ENCODE measurements at places on chromosomes 1 and 21.

GRCh38 chr1:244200596-244200995 is 149.5 kb downstream of the ZBTB18 start:
- no peak for DNase-seq

- DNase-seq, result no peak
These were observed 41.5 kb downstream of the KCTD3 start for GRCh38 chr1:215608646-215609045.

- DNase-seq, result no peak
These were observed 1.5 kb downstream of the IVNS1ABP start for GRCh38 chr1:185315445-185316071.

DNA sequence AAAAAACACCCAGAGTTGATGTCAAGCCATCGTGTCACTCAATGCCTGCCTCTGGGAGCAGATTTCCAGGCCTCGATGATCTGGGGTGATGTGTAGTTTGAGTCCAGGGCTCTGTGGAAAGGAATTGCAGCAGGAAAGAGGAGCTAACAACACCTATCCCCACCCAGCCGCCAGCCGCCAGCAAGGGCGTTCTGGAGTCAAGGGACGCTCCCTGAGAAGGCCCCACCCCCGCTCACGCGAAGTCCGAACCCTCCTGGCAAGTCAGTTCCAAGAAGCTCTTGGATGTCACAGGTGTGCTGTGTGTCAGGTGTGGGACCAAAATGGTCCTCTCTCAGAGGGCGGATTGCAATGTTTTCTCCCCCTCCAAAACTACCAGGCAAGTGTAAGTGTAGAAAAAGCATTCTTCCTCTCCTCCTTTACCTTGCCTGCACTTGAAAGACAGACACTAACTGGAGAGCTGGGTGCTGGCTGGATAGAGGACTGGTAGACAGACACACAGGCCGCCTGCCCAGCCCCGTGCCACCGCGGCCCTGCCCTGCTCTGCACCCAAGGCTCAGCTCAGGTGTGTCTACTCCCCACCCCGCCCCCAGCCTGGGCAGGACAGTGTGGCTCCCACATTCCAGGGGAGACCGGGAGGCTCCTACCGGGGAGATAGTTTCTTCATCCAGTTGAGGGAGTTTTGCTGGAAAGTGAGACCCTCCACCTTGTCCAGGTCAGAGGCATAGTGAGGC is 8.5 kb downstream of the AGT start:
- DNase-seq, result no peak

DNA sequence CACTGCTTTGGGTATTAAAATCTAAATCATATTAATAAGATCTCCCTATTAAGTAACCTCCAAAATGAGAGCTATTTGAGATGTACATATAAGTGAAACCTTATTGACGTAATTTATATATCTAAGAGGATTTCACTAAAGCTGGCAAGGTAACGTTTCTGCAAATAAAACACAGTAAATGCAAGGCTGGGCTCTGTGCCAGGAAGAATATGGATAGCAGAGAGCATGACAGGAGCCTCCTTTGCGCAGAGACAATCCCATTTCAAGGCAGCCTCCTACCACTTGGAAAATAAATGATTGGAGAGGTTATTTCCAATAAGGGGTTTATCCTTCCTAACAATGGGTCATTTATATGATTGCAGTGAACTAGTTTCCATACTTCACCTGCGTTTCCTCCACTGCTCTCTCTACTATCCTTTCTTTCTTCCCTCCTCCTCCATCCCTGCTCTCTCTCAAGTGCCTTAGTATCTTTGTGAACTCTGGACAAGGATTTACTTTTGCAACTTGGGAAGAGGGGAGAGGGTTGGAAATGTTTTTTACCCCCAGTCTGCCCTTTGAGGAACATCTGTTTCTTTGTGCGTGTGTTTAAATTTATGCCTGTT is 3.0 kb upstream of the NFIA start:
- DNase-seq, result no peak

DNA sequence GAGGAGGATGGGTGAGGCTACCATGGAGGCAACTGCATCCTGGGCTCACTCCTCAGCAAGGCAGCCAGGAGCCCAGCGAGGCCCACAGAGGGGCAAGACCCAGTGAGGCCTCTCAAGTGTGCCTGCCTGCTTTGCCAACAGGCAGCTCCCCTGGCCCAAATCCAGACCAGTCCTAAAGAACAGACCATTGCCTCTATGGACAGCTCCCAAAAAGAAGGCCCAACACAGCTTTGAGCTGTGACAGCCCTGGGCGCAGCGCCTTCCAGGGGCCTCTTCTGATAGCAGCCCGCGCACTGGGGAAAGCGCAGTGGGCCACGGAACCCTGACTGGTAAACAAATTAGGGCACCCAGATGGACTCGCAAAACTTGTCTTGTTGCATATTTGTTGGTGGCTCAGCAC is 25.5 kb downstream of the C1orf198 start:
- DNase-seq, result no peak

GRCh38 chr1:234114648-234115307 is 210.3 kb downstream of the SLC35F3 start:
- peak; percentile 22 for DNase-seq

- DNase-seq, result no peak
These were observed 72.2 kb downstream of the PHTF1 start for GRCh38 chr1:113686891-113687618.

GRCh38 chr1:228392111-228392936 is 14.3 kb downstream of the TRIM11 start:
- DNase-seq, result no peak

DNA sequence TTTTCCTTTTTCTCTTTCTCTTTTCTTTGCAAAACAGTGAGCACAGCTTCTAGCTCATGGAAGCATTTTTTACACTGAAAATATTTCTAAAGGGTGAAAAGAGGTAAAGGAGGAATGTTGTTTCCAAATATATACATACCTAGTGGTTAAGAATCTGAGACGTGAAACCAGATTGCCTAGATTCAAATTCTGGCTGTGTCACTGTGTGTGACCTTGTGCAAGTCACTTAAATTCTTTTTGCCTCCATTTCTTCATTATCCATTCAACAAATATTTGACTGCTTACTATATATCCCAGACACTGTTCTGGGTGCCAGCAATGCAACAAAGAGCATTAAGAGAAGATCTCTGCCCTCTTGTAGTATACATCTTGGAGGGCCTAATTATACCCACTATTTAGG is 53.3 kb downstream of the ZFYVE9 start:
- DNase-seq, result no peak

GRCh38 chr1:216788671-216789070 is 65.4 kb upstream of the ESRRG start:
- no peak for DNase-seq

DNA sequence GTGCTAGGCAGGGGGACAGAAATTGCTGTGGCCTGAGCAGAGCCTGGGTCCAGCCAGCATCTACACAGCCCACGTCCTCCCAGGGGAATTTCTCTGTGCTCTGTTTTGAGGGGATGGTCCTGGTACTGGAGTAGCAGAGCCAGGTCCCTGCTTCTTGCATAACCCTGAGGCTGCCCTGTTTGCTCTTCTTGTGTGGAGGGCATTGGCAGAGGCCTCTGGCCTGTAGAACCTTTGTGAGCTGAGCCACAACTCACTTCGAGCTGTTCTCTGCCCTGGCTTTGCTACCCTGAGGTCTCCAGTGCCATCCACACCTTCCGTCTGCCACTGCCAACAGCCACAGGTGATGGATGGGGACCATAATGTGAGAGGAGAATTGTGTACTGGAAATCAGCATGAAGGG is 101.9 kb downstream of the KCNJ15 start:
- DNase-seq, result no peak

DNA sequence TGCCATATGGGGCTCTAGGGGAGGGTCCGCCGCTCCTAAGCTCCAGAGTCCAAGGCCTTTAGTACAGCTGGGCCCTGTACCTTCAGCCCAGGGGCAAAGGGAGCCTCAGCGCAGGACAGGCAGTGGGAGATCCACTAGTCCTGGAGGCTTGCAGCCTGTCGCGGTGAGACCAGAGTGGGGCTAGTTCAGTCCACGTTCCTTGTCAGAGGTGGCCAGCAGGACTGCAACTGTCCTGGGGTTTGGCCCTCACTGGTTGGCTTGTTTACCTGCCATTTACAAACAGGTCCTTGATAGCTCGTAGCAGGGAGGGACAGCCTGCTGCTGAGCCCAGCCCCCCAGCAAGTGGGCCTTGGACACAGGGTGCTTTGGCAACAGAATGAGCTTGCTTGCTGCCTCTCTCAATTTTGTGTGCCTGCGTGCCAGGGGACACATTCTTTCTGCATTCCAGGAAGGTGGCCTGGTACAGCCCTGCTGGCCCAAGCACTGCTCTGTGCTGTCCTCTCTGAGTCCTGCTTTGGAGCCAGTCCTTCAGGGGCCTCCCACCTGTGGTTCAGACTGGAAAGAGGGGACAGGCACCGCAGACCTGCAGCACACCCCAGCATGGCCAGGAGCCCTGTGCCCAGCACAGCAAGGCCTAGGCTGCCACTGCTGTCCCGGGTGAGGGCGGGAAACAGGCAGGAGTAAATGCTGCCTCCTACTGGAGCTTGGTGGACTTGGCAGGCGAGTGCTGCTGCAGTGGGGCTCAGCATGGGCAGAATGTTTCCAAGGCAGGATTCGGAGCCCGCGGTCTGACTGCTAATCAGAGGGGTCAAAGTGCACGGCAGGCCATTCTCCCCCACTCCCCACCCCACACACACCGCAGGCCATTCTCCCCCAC is 15.2 kb downstream of the H6PD start:
- DNase-seq, result peak; percentile 28

GRCh38 chr1:1591452-1591851 is 8.5 kb downstream of the FNDC10 start:
- no peak for DNase-seq

- DNase-seq, result no peak
These were observed 31.9 kb downstream of the SCAF4 start for GRCh38 chr21:31700040-31700439.

DNA sequence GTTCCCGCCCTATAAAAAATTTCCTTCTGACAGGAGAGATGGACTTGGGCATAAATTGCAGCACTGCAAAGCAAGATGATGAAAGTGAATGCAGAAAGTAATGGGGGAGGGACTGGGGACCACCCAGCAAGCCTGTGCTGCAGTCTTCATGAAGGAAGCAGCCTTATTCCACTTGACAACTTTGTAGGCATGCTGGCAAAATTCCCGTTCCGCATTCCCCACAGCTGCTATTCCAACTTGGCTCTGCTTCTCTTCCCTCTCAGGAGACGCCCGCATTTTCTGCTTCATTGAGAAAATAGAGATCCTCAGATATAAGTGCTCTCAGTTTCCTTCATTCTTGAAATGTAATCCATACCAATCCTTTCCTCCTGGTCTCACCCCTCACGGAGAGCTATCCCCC is 2.4 kb downstream of the HMGB4 start:
- DNase-seq, result no peak

DNA sequence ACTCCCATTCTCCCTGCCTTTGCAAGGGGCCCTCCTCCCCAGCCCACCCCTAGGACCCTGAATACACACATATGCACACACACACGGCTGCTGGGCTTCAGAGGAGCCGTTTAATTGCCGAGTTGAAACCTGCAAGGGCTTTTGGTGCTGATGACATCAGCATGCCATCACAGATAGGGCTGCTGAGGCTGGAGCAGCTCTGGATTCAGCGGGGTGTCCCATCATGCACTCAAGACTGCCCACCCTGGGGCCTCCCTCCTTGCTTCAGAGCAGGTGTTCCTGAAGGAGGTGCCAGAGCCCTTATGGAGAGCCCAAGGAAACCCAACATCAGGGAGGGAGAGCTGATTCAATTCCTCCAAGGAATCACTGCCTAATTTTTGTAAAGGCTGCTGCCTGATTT is 5.7 kb downstream of the SYT2 start:
- DNase-seq, result no peak

- DNase-seq, result no peak
These were observed 42.4 kb upstream of the TACSTD2 start for GRCh38 chr1:58619286-58620054.

DNA sequence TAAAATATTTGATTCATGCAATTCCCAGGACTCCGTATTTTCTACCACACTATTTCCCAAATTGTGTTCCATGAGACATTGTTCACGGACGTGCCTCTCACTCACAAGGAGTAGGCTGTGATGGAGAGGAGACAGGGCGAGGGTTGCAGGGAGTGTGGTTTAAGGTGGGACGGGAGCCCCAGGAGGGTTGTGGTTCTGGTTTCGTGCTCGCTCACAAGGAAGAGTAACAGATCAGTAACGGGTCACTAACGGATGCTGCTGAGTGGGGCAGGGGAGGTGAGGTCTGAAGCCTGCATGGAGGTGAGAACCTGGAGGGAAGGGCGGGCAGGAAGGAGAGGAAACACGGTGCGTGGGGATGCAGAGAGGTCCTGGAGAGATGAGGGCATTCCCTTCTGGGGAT is 28.8 kb downstream of the TFF3 start:
- no peak for DNase-seq

GRCh38 chr1:26257222-26257621 is 22.7 kb upstream of the SH3BGRL3 start:
- no peak for DNase-seq

GRCh38 chr1:216542263-216542662 is 119.0 kb upstream of the USH2A start:
- no peak for DNase-seq

DNA sequence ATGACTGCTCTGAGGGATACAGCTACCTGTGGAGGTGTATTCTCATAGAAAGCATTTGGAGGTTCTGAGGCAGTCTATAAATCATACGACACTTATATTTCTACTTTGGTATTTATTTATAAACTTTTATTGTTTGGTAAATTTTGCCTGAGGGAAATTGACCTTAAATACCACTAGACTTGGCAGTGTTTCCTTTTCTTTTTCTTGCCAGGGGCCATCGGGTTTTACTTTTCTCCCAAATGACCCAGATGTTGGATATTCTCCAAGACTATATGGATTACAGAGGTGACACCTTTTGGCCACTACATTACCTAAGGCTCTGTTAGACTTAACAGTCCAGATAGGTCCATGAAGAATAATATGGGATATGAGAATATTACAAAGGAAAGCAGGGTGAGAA is 28.2 kb downstream of the CHD1L start:
- no peak for DNase-seq

DNA sequence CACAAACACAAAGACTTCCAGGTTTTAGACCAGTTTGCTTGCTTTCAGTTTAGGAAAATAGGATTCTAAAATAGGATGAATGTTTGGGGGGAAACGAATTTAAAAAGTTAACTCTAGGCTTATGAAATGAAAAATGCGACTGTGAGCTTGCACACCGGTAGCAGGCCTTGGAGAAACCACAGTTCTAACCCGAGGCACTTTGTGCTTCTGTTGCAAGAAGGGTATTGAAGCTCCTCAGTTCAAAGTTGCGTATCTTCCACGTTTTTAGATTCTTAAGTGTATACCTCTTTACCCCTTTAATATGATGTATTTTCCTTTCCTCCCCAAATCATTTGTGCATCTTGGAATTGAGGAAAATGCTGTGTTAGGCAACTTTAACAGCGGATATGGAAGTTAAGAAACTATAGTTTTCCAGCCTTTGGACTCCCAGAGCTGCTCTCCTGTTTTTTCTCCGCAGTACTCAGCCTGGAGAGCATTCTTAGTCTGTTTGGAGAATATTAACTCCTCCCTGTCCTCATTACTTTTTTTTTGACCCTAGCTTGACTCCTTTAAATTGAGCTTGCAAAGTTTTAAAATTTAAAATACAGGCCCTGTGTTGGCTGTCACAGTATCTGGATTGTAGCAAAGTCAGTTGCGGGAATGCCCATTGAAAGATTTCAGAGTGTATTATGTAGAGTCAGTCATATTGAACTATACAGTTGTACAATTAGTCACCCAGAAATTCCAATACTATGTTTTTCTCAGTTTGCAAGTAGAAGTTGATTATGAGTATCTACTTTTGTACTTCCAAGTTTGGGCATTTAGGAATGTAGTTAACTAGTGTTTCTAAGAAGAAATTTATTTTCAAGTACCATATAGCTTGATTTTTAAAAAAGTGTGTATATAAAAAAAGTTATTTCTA is 2.6 kb downstream of the MRPS6 start:
- DNase-seq, result no peak

All from activated naive CD4-positive, alpha-beta T cell treated with anti-CD3 and anti-CD28 coated beads, Interleukin-2, amount 50 U/mL, for 16 hours (primary cell).